ENCODE measurements at places on chromosomes 6 and 20.

- DNase-seq = no peak
These were observed 181.6 kb downstream of the CDH26 start for GRCh38 chr20:60139663-60140446.

DNA sequence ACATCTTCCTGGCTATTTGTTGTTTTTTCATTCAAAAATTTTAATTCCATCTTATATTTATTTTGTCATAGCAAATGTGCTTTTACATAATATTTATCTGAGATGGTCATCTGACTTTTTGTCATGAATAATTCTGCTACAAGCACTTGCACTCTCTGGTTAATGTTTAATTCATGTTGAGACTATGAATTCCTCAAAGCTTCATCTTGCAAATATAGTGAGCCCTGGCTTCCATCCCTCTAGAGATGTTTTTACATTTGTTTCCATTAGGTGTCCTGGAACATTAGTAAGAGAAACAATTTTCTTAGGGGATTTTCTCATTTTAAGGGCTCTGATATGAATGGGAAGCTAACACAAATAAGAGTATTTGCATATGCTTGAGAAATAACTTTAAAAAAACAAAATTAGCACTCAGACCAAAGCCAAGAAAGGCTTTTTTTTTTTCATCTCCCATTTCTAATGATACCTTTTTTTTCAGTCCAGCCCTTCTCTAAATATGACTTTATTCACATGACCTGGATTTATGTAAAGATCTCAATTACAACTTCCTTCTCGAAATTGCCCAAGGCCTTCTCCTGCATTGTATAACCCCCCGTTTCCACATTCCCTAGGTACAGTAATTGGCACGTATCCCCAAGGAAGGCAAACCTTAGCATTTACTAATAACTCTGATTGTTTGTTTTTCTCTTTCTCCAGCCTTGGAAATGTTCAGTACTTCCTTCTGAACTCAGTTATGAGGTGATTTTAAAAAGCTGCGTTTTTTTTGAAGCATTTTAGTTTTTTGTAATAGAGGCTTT, 797.0 kb upstream of the GJE1 start:
- DNase-seq = no peak

DNA sequence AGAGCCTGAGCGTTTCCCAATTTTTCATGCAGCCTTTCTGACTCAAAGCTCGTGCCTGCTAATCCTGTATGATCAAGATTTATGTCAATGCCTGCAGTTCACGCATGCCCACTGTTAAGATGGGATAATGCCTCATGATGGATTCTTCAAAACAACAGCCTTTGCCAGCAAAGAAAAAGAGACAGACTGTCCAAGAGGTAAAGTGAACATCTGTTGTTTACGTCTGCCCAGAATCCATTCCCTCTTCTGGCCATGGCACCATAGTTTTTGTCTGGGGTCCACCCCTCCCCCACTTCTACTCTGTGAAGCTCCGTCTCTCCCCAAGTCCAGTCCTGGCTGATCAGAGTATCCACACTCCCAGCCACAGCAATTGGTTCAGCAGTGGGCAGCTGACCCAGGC, 91.9 kb upstream of the EYA2 start:
- no peak for DNase-seq

DNA sequence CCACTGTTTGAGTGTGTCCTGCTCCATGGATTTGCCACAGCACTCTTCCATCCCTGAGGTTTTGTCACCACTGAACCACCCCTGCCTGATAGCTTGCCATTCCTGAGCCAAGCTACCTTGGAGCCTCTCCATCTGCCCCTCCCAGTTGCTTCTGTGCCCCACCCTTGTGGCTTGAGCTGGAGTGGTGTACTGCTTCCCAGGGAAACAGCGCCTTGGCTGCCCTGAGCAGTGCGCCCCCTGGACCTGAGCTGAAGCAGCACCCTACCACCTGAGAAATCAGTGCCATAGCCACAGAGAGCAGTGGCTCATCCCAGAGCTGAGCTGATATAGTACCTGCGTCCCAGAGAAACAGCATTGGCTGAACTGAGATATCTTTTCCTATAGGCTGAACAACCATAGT, 40.3 kb downstream of the IL22RA2 start:
- no peak for DNase-seq

- no peak for DNase-seq
These were observed 746 bp upstream of the PRND start for GRCh38 chr20:4720977-4721349.

DNA sequence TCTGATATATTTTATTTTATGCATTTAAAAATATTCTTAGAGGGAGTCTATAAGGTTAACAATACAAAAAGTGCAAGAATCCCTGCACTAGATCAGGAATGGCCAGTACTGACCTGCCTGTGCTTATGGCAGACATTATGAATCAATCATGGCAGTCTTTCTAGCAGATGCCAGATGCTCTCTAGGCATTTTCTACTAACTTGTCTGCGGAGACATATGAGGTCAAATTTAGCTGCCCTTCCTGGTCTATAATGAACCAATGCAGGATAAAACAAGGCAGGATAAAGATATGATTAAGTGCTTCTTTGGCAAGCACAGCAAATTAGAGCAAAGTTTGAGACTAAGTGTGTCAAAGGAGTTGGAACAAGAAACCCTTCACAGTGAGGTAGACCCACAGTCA, 46.6 kb upstream of the RNF24 start:
- no peak for DNase-seq

DNA sequence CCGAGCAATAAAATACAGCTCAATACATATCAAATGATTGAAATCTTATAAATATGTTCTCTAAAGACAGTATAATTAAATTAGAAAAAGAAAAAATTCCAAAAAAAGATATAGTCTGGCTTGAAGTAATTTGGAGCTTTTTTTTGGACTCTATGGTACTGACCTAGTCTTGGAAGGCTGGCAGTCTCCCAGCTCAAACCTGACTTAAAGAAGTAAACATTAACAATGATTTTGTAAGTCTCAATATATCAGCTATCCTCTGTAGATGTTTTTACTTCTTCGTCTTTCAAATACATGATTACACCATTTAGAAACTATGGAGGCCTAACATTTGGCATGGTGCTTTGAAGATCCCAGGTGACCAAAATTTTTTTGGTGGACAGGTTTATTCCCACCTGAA, 14.2 kb downstream of the HINT3 start:
- no peak for DNase-seq

GRCh38 chr20:32236048-32236533, 28.4 kb downstream of the POFUT1 start:
- no peak for DNase-seq

DNA sequence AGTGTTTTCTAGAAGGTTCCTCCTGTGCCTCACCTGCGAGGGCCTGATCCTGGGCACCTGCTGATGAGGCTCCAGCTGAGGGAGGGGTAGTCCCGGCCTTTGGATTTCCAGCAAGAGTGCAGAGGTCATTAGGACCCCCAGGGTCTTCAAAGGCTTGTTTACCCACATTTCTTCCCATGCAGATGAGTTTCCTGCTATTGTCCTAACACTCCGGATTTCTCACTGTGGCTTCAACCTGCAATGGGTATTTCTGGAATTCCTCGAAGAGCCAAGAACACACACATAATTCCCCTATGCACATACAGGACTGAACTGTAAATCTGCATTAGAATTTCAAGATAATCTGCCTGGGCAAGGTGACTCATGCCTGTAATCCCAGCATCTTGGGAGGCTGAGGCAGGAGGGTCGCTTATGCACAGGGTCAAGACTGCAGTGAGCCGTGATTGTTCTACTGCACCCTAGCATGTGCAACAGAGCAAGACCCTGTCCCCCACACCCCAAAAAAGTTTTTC, 53.9 kb downstream of the ADNP start:
- DNase-seq = no peak

DNA sequence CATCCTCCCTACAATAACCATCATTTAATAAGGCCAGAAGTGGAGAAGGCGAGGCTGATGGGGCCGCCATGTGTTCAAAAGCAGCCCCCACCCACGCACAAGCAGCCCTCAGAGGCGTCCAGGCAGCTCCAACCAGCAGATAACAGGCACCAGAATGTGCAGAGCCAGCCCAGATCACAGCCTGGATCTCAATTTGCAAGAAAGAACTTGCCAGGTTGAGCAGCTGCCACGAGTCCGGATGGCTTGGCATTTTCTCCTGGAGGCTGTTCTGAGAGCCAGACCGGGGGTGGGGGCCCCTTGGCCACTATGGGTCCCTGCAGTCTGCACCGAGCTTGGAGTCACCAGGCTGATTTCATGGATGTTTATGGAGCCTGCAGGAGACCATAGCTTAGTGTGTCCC, 338.1 kb downstream of the PREX1 start:
- no peak for DNase-seq

DNA sequence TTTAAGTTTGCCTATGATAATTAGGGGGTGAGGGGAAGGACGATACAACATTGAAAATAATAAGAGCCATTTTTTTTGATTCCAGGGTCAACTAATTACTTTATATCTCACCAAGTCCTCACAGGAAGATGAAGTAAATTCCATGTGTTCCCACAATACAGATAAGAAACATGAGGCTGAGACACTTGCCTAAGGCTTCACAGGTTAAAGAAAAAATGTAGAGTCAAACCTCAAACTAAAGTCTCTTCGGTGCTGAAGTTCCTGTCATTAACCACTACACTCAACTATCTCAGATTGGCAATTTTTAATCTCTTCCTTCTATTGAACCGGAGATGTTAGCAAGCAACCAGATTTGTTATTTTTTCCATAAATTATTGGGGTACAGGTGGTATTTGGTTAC, 33.0 kb downstream of the MRAP2 start:
- no peak for DNase-seq

DNA sequence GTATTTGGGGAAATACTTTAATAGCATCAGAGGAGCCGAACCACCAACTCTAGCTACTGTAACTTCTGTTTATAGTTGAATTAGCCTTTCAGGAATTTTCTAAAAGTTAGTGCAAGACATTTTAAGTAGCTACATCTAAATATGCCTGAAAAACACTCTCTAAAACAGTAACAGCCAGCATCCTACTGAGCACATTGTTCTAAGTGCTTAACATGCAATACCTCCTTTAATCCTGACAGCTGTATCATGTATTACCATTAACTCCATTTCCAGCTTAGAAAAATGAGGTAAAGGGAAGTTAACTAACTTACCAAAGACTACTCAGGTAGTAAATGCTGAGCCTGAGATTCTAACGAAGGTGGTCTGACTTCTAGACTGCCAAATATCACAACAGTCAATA, 120.7 kb downstream of the DST start:
- DNase-seq = no peak

DNA sequence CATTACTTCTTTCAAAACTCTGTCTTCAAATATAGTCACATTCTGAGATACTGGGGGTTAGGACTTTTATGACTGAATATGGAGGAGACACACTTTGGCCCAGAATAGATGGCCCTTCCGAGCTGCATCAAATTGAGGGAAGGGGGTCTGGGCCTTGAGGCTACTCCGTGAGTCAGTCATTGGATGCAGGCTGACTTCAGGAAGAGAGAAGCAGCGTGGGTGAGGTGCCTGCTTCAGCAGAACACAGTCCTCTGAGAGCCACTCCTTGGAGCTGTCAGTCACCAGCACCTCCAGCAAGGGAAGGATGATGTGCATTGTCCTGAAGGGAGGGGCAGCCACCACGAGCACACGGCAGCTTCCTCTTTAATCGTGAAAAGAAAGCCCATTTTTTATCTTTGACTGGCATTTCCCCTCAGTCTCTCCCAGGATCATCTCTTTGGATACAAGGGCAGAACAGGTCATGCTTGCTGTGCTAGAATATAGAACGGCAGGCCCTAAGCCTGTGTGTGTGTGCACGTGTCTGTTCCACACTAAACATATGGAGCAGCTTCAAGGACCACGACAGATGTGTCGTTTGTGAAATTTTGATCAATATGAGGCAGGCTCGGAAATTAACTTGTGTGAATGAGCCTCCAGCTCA, 721.6 kb downstream of the KIF16B start:
- DNase-seq = no peak

DNA sequence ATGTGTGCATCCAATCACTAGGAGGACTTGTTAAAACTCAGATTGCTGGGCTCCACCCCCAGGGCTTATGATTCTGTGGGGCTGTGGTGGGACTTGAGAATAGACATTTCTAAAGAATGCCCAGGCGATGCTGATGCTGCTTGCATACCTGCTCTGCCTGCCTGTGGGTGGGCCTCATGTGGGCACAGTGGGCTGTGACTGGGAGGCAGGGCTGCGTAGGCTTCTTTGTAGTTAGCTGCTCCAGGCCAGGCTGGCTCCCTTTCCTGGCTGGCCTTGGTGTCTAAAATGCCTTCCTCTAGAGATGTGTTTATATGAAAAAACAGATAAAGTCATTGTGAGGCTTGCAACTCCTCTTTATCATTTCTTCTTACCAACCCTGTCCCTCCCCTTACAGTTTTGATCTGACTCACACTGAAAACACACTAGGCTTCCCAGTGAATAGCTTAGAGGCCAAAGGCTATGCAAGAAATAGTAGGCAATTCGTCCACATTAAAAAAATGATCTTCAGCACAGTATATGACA, 495.5 kb upstream of the MAP3K7 start:
- DNase-seq = no peak

DNA sequence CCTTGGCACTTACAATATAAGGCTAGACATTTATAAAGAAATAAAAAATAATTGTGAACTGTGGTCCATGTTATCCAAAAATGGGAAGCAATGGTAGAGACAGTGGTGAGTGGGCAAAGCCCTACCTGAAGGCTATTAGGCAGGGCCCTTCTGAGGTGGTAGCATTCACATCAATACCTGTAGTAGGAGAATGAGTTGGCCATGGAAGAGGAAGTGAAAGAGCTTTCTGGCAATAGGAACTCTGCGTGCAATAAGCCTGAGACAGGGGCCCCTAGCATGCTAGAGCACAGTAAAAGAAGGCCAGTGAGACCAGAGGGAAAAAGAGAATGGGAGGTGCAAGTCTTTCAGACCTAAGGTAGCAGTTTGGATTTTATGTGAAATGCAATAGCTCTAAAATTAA, 754.5 kb downstream of the PTPRT start:
- DNase-seq = no peak

DNA sequence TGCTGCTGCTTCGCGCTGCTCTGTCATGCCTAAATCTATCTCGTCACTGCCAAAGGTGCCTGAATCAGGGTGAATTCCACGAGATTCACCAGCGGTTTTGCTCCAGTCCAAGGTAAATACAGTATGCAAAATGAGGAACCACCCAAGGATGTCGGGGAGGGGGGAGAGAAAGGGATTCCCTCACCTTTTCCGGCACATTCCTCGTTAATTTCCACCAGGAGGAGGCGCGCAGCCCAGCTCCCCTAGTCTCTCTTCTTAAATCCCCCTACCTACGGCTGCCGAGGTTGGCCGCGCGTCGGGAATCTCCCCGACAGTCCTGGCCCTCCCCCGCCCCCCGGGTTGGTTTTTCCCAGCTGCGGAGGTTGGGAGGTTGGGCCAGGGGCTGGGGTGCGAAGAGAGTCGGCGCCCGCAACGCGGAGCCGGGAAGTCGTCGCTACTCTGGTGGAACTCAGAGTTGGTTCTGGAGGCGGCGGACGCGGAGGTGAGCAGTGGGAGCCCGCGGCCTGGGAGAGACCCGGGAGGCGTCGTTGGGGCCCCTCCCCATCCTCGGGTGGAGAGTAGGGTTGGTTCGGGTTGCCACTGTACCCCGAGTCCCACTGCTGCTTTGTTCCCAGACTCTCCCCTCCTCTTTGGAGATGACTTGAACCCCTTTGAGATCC, at the start of gene TPBG:
Gene TPBG, plus strand, starts transcription at position 390 of the 659 bp plus-strand sequence. CDS start 1,145 bp downstream, outside the sequence.
- no peak for DNase-seq

- DNase-seq = no peak
These were observed 41.4 kb downstream of the LAMP5 start for GRCh38 chr20:9555781-9556180.

Data from NCI-H1417 treated with DMSO at 0.1 percent for 48 hours (cell line).